ENCODE measurements at places on chromosomes 3 and 15.

DNA sequence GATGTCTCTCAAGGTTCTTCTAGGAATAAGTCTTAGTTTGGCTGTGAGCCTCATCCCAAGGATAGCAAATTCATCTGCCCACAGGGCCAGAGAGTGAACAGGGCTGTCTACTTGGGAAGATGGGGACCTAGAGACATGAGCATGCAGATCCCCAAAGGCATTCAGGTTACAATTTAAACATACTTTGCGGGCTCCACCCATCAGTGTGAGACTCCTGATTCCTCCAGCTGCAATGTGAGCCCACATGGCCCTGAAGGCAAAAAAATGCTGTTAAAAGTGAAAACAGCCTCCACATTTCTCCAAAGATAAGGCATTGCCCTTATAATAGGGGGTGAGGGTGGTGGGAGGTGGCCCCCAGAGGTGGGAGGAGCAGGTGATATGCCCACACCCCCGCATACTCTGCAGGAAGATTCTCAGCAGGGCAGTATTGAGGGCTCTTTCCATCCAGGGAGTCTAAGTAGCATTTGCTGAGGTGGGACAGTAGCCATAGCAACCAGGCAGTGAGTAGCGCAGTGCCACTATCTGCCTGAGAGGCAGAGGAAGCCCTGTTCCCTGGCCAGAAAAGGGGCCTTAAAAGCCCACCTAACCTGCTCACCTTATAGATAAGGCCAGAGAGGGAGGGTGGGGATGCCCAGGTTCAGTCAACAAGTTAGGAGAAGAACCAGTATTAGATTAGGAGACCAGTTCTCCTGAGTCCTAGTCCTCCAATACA, 31.2 kb downstream of the TGM4 start:
- DNase-seq, result no peak

- no peak for DNase-seq
Measured at GRCh38 chr15:97899981-97900380, 60.5 kb upstream of the ARRDC4 start.

DNA sequence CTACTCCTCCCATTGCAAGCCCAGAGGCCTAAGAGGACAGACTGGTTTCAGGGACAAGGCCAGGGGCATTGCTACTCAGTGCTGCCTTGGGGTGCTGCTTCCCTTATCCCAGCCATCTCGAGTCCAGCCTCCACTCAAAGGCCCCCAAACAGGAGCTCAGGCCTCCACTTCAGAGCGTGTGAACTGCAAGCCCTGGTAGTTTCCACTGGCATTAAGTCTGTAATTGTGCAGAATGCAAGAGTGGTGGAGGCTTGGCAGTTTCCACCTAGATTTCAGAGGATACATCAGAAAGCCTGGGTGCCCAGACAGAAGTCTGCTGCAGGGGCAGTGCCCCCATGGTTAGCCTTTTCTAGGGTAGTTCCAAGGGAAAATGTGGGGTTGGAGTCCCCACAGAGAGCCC, 192.8 kb upstream of the ST8SIA2 start:
- no peak for DNase-seq

- DNase-seq, result no peak
Measured at GRCh38 chr3:38746641-38747040, 69.4 kb downstream of the SCN10A start.

DNA sequence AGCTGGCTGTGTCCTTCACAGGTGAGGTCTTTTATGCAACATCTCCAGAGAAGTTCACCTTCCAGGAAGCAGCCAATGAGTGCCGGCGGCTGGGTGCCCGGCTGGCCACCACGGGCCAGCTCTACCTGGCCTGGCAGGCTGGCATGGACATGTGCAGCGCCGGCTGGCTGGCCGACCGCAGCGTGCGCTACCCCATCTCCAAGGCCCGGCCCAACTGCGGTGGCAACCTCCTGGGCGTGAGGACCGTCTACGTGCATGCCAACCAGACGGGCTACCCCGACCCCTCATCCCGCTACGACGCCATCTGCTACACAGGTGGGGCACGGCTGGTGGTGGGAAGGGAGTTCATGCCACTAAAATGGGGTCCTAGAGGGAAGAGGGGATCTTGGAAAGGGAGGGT, 40.1 kb downstream of the ACAN start:
- no peak for DNase-seq

DNA sequence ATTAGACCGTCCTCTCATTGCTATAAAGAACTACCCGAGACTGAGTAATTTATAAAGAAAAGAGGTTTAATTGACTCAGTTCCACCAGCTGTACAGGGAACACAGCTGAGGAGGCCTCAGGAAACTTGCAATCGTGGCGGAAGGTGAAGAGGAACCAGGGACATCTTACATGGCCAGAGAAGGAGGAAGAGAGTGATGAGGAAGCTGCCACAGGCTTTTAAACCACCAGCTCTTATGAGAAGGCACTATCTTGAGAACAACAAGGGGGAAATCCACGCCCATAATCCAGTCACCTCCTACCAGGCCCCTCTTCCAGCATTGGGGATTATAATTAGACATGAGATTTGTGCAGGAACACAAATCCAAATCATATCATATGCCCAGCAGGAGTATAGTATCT, 138.5 kb downstream of the ALCAM start:
- no peak for DNase-seq

- DNase-seq, result peak; percentile 95
Measured at GRCh38 chr3:177468331-177468730, 271.0 kb upstream of the TBL1XR1 start.
